ENCODE measurements at places on chromosomes 13 and 19. TPM values are rescaled to one million over a fixed set of nuclear protein-coding genes. Genes with fewer than 3 reads are reported as not detected.

GRCh38 chr13:46382224-46382623 is 4.8 kb downstream of the RUBCNL start:
- DNase-seq, result no peak

DNA sequence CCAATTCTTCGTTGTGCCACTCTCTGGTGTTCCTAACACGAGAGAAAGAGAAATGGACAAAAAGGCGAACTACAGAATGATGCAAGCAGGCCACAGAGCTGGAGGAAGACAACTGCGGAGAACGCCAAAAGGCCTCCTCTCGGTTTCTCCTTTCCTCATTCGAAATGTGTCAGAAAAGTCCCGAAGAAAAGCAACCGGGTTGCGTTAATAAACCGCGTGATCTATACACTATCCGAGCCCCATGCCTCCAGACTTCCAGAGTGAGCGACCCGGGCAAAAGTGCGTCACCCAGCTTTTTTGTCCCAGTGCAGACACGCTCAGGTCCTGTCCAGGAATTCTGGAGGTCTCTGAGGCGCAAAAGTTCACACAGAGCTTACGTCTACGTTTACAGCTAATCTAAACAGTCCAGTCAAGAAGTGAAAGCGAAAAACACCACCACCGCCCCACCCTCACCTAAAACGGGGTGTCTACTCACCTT is 413 bp downstream of the N4BP2L2 start:
- peak; percentile 62 for DNase-seq

GRCh38 chr13:52348983-52349780 is 56.8 kb downstream of the THSD1 start:
- DNase-seq, result no peak

The STOML3 gene
- not detected for polyA plus RNA-seq

DNA sequence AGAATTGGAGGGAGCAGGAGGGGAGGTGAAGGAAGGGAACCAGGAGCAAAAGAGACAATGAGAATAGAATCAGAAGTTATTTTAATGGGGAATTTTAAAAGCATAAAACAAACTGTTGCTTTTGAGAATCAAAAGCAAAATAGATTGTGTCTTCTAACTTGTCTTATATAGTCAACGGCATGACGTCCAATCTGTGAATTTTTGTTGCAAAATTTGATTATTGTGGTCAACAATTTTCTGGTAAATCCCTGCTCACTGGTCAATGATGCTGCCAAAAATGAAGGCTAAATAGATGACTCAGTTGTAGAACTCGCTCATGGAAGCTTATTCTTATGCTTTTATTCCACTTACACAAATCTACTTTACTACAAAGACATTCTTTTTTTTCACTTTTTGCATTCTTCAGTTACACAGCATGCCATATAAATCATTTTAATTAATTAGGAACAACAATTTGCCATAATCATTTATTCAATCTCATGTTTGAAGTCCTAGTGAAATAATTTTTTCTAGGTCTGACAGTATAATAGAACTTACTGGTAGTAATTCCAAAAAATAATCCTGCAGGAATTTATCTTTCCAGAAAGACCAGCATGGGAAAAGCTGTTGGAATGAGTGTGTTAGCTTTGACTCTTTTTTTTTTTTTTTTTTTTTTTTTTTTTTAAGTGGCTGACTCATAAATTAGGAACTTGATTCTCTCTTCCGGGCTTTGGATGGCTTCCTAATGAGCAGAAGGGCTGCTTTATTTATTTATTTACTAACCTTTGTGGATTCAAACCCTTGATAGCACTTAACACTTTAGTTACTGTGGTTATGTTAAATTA is 256.9 kb downstream of the SPRY2 start:
- DNase-seq, result no peak

The ZNF442 gene
- polyA plus RNA-seq, result 0.84 TPM

GRCh38 chr13:114142640-114143490 is 10.4 kb upstream of the RASA3 start:
- no peak for DNase-seq

The CRTC1 gene
- 9.5 TPM for polyA plus RNA-seq

DNA sequence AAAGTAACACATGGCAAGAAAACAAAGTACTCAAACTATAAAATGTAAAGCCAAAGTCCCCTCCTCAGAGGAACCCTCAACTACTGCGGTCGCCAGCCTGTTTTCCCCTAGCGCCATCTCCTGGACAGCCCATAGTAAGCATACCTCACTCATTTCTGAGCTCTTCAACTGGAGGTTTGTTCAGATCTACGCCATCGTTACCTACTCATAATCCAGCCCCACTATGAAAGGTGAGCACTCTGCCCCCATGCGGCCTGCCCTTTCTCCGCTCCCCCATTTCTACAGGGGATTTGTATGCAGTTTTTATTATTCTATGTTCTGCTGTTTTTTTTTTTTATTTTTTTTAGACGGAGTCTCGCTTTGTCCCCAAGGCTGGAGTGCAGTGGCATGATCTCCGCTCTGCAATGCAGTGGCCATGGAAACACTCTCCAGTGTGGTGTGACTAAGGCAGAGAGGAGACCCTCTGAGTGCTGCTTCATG is 26.2 kb downstream of the OPA3 start:
- DNase-seq, result no peak

GRCh38 chr13:79435561-79435990 is 29.5 kb upstream of the RBM26 start:
- no peak for DNase-seq

GRCh38 chr19:855566-856120 is 3.5 kb downstream of the ELANE start:
- peak; percentile 16 for DNase-seq

DNA sequence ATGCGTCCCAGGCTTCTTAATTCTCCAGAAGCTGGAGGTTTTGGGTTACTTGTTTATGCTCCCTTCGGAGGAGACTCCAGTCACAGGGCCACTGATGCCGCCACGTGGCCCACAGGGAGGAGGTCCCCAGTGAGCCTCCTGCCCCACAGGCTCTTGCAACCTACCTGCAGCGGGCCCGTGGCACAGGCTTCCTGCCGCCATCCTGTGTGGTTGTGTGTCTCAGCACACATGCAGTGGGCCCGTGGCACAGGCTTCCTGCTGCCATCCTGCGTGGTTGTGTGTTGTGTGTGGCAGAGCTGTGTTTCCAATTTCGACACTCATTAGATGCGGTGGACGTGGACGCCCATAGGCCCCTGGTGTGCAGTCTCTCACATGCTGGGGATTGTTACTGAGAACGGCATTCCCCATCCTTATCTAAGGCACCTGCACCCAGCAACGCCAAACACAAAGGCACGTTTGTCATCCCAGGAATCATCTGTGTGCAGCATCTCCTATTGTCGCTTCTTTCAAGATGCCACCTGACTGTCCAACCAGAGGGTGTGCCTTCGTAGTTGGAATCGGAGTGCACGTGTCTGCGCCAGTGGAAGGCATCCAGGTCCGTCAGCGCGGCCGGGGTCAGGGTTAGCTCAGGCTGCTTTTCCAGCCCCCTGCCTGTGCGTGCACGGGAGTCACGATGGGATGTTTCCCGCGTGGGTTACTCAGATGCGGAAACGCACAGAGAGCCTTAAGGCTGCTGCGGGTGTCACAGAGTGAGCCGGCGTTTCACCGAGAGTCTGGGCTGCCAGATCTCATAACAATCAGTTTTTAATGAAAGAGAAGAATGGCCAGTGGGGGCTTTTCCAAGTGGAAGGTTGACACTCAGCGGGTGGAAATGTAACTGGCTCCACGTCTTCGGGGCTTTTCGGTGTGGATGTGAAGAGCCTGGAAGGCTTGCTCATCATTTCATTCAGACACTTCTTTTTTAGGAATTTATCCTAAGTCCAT is 119.8 kb downstream of the ATP11A start:
- no peak for DNase-seq

The VSTM1 gene
- not detected for polyA plus RNA-seq

The PLPPR3 gene
- 0.05 TPM for polyA plus RNA-seq

DNA sequence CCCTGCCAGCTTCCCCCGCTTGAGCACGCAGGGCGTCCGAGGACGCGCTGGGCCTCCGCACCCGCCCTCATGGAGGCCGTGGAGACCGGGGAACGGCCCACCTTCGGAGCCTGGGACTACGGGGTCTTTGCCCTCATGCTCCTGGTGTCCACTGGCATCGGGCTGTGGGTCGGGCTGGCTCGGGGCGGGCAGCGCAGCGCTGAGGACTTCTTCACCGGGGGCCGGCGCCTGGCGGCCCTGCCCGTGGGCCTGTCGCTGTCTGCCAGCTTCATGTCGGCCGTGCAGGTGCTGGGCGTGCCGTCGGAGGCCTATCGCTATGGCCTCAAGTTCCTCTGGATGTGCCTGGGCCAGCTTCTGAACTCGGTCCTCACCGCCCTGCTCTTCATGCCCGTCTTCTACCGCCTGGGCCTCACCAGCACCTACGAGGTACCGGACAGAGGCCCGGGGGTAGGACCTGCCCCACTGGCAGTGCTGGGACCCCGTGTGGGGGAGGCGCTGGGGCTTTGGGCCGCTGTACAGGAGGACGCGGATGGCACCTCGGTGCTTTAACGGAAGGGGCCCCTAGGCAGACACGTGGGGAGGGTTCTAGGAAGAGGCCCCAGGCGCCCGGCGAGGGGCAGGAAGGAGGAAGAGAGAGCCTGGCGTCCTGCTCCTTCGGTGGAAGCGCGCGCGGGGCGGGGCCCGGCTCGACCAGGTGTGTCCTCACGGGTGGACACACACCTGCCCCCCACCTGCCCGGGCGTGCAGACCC is 681 bp downstream of the SLC5A5 start:
- DNase-seq, result no peak

The OR4F17 gene
- polyA plus RNA-seq, result not detected

The CYP4F3 gene
- polyA plus RNA-seq, result 0.02 TPM

DNA sequence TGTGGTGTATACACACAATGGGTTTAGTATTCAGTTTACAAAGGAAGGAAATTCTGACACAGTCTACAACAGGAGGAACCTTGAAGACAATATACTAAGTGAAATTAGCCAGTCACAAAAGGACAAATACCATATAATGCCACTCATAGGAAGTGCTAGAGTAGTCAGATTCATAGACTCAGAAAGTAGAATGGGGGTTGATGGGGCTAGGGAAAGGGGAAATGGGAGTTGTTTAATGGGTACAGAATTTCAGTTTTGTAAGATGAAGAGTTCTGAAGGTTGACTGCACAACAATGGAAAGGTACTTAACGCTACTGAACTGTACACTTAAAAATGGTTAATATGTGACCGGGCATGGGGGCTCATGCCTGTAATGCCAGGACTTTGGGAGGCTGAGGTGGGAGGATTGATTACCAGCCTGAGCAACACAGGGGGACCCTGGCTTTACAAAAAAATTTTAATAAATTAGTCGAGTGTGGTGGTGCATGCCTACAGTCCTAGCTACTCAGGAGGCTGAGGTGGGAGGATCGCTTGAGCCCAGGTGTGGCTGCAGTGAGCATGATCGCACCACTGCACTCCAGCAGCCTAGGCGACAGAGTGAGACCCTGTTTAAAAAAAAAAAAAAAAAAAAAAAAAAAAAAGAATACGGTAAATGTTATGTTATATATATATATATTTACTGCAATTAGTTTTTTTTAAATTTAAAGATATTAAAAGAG is 45.0 kb downstream of the SLC15A1 start:
- DNase-seq, result no peak

- DNase-seq, result no peak
Measured at GRCh38 chr13:80029170-80029569, 311.8 kb downstream of the SPRY2 start.

- no peak for DNase-seq
Measured at GRCh38 chr19:42370626-42371175, 19.4 kb downstream of the CNFN start.

DNA sequence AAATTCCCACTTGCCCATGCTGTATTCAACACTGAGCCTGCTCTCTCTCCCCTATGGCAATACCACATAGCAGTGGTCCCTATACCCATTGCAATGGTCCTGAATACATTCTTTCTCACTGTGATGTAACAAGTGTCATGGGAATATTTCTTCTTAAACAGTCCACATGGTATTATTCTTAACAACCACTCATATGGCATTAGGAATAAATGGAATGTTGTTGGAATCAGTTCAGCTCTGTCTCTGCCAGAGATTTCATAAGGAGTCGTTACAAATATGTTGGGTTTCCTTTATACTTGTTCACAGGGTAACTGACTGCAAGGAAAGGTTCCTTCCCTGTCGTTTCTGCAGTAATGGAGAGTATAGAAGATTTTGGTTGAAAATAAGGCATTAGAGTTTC is 128.3 kb upstream of the SPATA13 start:
- no peak for DNase-seq

- no peak for DNase-seq
Measured at GRCh38 chr13:97901716-97902115, 51.8 kb upstream of the IPO5 start.

DNA sequence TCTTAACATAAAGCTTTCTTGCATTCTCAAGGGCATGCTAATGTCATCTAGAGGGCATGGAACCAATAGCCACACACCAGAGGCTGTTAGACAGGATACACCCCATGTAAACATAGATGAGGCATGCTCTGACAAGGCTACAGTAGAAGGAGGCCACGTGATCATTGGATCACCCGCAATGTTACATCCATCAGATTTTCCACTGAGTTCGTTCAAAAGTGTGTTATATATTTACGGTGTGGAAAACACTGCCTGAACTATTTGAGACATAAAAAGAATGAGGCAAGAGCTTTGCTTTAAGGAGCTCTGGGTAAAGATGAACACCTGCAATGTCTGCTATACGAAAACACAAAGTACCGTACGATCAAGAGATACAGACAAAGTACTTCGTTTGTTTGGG is 817.5 kb upstream of the SLC10A2 start:
- DNase-seq, result no peak

DNA sequence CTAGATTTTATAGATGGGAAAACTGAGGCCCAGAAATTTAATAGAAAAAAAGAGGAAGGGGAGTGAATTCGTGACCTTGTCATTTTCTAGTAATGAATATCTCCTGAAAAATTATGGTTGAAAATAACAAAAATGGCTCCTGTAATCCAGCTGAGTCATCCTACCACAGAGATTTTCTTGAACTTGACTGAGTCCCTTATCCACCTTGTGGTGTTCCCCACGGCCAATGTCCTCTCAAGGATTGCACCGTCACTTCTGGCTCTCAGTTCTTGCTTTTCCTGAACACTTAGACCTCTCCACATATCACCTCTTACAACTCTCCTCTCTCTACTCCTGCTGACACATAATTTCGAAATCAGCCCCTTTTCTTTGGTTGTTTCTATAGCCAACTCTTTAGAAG is 1.2 kb upstream of the KATNAL1 start:
- DNase-seq, result no peak

GRCh38 chr19:30227661-30228112 is 144.5 kb upstream of the ZNF536 start:
- peak; percentile 86 for DNase-seq

The FXYD1 gene
- 289 TPM for polyA plus RNA-seq

The SMIM24 gene
- polyA plus RNA-seq, result not detected

DNA sequence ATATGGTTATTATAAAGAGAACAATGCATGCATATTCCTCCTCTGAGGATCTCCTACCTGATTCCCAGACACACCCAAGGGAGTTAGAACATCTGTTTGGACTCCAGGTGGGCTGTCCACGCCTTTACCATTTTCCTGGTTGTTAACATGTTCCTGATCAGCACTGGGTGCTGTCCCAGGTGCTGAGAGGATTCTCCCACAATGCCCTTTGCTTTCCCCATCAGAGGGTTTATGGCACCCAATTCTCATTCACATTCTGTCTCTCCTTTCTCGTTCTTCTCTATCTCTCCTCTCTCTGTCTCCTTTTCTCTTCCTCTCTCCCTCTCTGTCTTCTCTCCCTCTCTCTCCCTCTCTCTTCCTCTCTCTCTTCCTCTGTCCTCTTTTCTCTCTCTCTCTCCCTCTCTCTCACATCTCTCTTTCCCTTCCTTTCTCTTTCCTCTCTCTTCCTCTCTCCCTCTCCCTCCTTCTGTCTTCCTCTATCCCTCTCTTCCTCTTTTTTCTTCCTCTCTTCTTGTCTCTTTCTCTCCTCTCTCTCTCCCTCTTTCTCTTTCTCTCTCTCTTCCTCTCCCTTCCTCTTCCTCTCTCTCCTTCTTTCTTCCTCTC is 3.3 kb upstream of the RDH13 start:
- peak; percentile 2 for DNase-seq

The DIRAS1 gene
- 155 TPM for polyA plus RNA-seq

- DNase-seq, result peak; percentile 83
Measured at GRCh38 chr19:3606690-3607289, at the start of gene TBXA2R. Gene TBXA2R (minus strand): TSS chr19:3606875. CDS start chr19:3600634, 6,241 bp downstream.

Data from right cardiac atrium (tissue), 5 donors.